ENCODE measurements at places on chromosomes 7 and 10. TPM values are rescaled to one million over a fixed set of nuclear protein-coding genes. Genes with fewer than 3 reads are reported as not detected.

The MTPN gene
- 112 TPM for total RNA-seq

The BMS1 gene
- 21.8 TPM for total RNA-seq

The CTNNA3 gene
- total RNA-seq: 14.2 TPM

DNA sequence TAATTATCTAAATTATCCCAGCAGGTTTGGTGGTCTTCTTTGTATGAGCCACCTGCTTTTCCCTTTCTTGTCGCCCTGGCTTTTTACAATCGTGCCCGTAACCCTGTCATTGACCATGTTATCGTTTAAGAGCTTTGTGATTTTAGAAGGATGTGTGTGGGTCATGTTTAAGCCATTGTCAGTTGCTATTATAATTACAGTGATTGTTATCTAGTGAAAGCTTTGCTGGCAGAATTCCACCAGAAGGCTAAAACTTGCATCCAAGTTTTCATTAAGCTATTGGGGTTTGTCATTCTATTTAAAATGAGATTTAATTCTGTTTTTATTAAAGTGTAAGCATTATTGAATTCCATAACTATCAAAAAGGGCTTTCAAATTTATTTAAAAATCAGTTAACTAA is 354.2 kb upstream of the TMEM229A start:
- no peak overlapping the region for H3K4me3 ChIP-seq
- H3K27me3 ChIP-seq: peaks cover 4% of the 10 kb centered on the region
- H3K4me1 ChIP-seq: no peaks in the 10 kb centered on the region
- DNase-seq: no peak
- H3K27ac ChIP-seq: no peak overlapping the region

GRCh38 chr7:82521906-82522445 is 78.4 kb upstream of the CACNA2D1 start:
- no peak overlapping the region for H3K27ac ChIP-seq
- DNase-seq: no peak
- H3K36me3 ChIP-seq: no peaks in the 10 kb centered on the region
- no peak overlapping the region for H3K4me3 ChIP-seq

DNA sequence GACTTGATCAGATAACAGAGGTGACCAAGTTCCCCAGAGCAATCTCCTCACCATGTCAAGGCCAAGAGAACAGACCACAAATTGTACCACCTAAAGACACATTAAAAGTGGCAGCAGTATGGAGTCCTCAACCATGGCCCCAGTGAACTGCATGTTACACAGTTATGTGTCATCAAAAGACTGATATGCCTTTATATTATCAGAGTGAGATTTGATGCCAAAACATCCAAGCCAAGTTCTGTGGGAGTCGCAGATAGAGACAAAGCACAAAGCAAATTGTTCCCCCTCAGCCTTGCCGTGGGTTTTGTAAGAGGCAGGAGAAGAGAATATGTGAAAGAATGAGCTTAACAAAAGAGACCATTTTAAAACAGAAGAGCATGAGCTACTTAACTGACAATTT is 39.2 kb upstream of the TES start:
- H3K36me3 ChIP-seq: peaks cover 9% of the 10 kb centered on the region
- no peak overlapping the region for H3K4me3 ChIP-seq
- H3K4me1 ChIP-seq: peaks cover 10% of the 10 kb centered on the region
- no peaks in the 10 kb centered on the region for H3K27me3 ChIP-seq
- no peak for DNase-seq

GRCh38 chr7:70092314-70093204 is 494.3 kb downstream of the AUTS2 start:
- H3K36me3 ChIP-seq: peaks cover 4% of the 10 kb centered on the region
- peak; percentile 47 for DNase-seq

- no peak for DNase-seq
- no peaks in the 10 kb centered on the region for H3K27me3 ChIP-seq
- peak overlapping the region; percentile 20 for H3K27ac ChIP-seq
Measured at GRCh38 chr7:125136755-125137532, 207.3 kb upstream of the POT1 start.

DNA sequence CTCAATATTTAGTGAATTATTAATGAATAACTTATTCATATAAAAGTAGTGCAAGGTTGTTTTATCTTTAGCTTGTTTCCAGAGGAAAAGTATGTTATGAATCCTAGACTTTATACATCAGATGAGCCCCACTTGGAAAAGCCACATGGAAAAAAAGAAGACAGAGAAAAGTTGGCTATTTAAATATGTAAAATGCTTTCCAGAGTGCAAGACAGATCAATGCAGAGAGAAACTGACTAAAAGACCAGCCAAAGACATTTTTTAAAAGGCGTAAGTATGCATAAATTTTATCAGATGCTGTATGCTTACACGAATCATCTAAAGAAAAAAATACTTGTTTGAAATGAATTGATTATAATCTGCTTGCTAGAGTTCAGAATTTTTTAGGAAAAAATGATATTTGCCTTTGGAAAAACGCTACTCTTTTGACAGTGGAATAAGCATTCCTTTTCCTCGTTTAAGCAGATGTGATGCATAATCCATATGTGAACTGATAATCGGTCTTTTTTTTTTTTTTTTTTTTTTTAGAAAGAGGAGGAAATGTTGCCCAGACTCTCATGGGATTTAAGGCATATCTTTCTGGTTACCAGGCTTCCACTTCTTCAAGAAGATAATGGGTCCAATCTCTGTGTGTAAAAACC is 70.7 kb downstream of the RELN start:
- peaks cover 11% of the 10 kb centered on the region for H3K4me1 ChIP-seq
- H3K27me3 ChIP-seq: peaks cover 10% of the 10 kb centered on the region
- H3K27ac ChIP-seq: no peak overlapping the region
- H3K36me3 ChIP-seq: no peaks in the 10 kb centered on the region
- no peak for DNase-seq

DNA sequence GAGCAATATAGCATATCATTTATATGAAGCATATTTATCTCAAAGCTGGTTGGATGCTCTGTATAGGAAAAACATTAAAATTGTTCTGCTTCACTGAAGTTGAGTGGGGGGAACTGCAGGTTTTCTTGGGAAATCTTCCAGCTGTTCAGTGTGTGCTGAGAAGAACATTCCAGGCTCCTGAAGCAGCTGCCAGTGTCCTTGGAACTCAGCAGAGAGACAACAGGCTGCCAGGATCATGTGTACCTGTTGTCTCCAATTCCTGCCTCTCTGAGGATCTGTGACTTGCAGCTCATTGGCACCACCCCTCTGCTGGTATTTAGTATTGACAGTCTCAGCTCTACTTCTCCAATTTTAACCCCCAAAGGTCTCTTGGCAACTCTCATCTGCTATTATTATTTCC is 42.3 kb upstream of the PRKG1 start:
- H3K27ac ChIP-seq: no peak overlapping the region
- peaks cover 32% of the 10 kb centered on the region for H3K4me1 ChIP-seq
- DNase-seq: no peak
- H3K27me3 ChIP-seq: no peaks in the 10 kb centered on the region
- no peak overlapping the region for H3K4me3 ChIP-seq

GRCh38 chr7:50293509-50294179 is 10.9 kb upstream of the IKZF1 start:
- H3K4me1 ChIP-seq: no peaks in the 10 kb centered on the region
- no peaks in the 10 kb centered on the region for H3K36me3 ChIP-seq
- no peak overlapping the region for H3K4me3 ChIP-seq
- H3K27ac ChIP-seq: no peak overlapping the region
- DNase-seq: no peak

GRCh38 chr10:21508706-21509331 is 16.7 kb downstream of the SKIDA1 start:
- peaks cover 70% of the 10 kb centered on the region for H3K4me1 ChIP-seq
- peak overlapping the region; percentile 94 for H3K27ac ChIP-seq
- H3K4me3 ChIP-seq: peak overlapping the region; percentile 52
- no peaks in the 10 kb centered on the region for H3K36me3 ChIP-seq
- H3K27me3 ChIP-seq: no peaks in the 10 kb centered on the region

DNA sequence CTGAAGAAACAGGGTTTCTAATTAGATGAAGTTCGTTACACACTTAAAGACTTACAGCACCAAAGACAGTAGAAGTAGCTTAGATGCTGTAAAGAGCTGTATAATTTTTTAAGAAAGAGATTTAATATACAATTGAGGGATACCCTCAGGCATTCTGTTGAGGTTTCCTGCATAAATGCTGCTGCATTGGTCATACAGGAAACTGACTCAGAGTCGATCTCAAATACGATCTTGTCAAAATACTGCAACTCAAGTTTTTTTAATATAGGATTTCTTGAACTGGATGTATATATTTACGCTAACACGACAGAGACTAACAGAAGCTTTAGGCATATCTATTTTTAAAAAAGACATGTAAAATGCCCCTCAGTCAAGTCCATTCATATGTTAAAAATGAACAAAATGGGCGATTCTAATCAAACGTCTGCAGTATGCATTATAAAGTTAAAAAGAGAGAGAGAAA is 2.4 kb upstream of the ARID5B start:
- no peak for DNase-seq
- H3K4me3 ChIP-seq: peak overlapping the region; percentile 91
- H3K27ac ChIP-seq: peak overlapping the region; percentile 39
- H3K4me1 ChIP-seq: peaks cover 37% of the 10 kb centered on the region

- H3K27ac ChIP-seq: no peak overlapping the region
- H3K4me1 ChIP-seq: peaks cover 4% of the 10 kb centered on the region
- H3K4me3 ChIP-seq: no peak overlapping the region
- no peaks in the 10 kb centered on the region for H3K27me3 ChIP-seq
Measured at GRCh38 chr7:14115701-14116100, 126.2 kb upstream of the ETV1 start.

- peaks cover 48% of the 10 kb centered on the region for H3K27me3 ChIP-seq
- no peak overlapping the region for H3K4me3 ChIP-seq
- H3K27ac ChIP-seq: no peak overlapping the region
- DNase-seq: no peak
- H3K4me1 ChIP-seq: no peaks in the 10 kb centered on the region
Measured at GRCh38 chr7:50189371-50189770, 96.3 kb upstream of the ZPBP start.
